AG08396 (cell line): ENCODE measurements at places on chromosomes 2 and 18.
A peak's percentile ranks its signal among the peaks of the same experiment; 100 is the strongest.

- no peak for DNase-seq
Measured at GRCh38 chr18:37577051-37577611, 11.5 kb upstream of the CELF4 start.

DNA sequence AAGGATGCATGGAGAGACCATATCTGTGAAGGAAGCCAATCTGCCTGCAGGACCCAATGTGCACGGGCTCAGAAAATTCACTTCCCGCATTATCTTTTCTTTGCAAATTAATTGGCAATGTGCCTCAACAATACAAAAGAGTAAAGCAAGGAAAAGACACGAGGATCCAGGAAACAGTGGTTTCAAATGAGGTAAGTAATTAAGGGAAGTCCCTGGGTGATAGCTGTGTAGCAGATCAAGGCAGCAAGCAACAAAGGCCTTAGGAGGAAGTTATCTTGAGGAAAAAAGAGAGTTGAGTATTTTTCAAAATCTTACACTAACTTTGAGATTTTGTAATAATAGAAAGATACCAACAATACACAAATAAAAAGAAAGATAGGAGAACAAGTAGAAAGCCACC, 44.3 kb upstream of the TGIF1 start:
- DNase-seq: no peak

- no peak for DNase-seq
Measured at GRCh38 chr2:178949584-178949983, 100.4 kb downstream of the CCDC141 start.

DNA sequence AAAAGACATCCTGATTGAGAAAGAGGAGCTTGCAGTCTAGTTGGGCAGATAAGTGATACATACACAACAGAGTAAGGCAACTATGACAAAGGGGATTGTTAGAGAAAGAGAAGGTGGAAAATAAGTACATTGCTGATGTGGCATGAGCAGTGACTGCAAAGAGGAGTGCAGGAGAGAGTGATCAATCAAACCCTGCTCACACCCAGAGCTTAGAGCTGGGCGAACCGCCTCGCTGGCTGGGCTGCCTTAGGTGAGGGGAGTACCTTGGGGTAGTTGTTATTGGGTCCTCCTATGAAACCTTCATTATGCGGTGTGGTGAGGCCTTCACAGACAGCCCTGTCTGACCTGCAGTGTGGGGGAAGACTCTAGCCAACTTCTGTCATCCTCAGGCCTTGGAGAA, 161.7 kb downstream of the FHOD3 start:
- DNase-seq: no peak

GRCh38 chr2:9020267-9020666, 16.8 kb upstream of the MBOAT2 start:
- no peak for DNase-seq

- peak; percentile 37 for DNase-seq
Measured at GRCh38 chr2:224268441-224268840, 133.5 kb downstream of the FAM124B start.

GRCh38 chr2:26884486-26884885, 36.6 kb downstream of the DPYSL5 start:
- DNase-seq: no peak
